ENCODE measurements at places on chromosomes 13 and 19.

- DNase-seq, result no peak
Measured at GRCh38 chr13:107348471-107348870, 780.5 kb upstream of the ARGLU1 start.

- DNase-seq, result no peak
Measured at GRCh38 chr13:94556621-94557020, 39.3 kb downstream of the TGDS start.

GRCh38 chr13:60331249-60332012, 65.6 kb upstream of the TDRD3 start:
- no peak for DNase-seq

GRCh38 chr19:5877427-5877826, 7.1 kb upstream of the FUT5 start:
- no peak for DNase-seq

DNA sequence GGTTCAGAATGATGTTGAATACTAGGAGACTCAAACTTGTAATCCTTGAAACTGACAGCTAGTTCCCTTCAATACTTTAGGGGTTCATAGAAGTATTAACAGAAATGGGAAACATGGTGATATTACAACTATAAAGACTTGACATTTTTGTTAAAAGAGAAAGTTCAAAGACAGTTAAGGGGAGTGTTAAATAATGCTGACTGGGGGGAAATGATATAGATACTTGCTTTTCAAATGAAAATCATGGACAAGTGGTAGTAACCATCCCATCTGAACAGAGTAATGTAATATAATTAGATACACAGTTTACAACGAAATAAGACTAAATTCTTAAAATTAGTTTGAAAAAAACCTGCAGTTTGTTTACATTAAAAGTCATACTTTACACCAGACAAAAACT, 6.6 kb upstream of the EEF1AKMT1 start:
- DNase-seq, result no peak

DNA sequence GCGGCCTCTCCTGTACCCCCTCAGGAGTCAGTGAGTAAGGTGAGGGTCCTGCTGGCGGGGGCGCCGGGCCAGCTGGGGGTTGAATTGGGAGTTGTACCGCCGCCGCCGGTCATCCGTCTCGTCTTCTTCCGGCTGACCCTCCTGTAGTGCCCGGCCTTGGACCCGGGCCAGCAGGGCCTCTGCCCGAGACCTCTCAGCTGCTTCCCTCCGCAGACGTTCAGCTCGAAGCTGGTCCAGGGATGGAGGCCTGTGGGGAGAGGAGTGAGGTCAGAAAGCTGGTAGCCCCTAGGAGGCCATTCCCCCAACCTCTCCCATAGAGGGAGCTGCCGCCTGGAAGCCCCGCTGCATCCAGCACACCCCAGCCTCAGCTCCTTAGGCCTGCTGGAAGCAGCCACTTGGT, 3.8 kb downstream of the LENG1 start:
- DNase-seq, result no peak

- DNase-seq, result no peak
Measured at GRCh38 chr13:21450936-21451335, 8.2 kb downstream of the ZDHHC20 start.

- no peak for DNase-seq
Measured at GRCh38 chr13:40145139-40145538, 489.7 kb downstream of the COG6 start.

GRCh38 chr19:5356428-5356827, 15.8 kb upstream of the PTPRS start:
- no peak for DNase-seq

DNA sequence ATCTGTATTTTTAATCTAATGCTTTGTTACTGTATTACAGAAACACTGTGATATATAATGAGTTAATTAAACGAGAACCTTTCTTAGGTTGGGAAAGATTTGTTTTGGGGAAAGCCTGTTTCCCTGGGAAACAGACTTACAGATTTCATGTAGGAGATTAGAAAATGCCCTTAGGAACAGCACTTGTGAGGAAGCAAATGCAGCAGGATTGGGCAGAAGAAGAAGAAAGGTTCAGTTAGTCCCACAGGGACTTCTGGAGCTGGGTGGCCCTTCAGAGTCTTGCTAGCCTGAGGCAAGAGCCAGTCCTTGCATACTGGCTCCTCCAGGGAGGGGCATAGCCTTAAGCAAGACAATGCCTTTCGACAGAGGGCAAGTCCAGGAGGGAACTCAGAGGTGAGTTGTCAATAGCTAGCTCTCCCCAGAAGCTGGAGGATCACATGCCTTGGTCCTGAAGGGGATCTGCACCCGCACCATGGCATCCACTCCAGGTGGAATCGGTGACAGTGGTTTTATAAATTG, 36.8 kb downstream of the N4BP2L1 start:
- DNase-seq, result no peak

DNA sequence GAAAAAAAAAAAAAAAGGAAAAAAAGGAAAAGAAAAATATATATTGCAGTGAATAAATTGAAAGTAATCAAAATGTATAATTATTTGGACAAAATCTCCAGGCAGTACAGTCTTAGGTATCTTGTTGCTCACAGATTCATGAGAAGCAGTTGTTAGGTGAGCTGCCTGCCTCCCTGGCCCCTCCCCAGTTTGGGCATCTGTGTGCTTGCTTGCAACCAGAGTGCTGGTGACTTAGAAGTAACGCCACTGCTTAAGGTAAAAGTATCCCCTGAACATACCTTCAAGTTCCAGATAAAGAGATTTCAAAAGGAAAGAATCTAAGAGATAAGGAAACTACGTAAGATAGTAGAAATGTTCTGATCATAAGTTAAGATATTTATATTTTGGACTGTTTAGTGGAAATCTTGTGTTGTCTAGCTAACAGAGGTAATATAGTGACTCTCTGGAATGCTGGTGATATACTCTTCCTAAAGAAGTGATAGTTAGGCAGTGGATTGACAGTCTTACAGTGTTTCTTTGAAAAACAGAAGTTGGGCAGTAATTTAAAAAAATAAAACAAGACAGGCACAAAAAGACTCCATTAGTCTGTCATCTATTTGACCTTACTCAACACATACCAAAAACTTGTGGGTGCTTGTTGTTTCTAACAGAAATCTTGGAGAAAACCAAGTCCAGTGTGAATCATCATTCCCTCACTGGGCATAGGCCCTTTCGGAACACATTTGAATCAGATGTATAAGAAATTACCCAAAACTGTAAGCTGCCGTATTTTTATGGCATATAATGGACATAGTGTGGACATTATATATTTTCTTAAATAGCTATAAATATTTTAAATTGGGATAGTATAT, 38.3 kb upstream of the KCTD4 start:
- no peak for DNase-seq

GRCh38 chr19:29467824-29468401, 57.9 kb upstream of the VSTM2B start:
- DNase-seq, result peak; percentile 4

DNA sequence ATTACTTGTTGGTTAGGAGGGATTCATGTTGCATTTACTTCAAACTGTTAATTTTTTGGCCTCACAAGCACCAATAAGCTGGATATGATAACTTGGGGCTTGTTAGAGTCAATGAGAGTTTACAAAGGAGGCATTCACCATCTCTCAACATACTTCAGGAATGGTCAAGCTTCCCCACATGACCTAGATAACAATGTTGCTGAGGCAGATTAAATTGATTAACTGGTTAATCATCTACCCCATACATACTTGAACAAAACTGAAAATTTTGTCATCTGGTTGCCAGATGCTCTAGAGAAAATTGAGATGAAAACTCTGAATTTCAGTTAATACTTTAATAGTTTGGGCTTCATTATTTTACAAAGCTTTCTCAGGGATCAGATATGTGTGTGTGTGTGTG, 43.0 kb upstream of the UBL3 start:
- DNase-seq, result no peak

DNA sequence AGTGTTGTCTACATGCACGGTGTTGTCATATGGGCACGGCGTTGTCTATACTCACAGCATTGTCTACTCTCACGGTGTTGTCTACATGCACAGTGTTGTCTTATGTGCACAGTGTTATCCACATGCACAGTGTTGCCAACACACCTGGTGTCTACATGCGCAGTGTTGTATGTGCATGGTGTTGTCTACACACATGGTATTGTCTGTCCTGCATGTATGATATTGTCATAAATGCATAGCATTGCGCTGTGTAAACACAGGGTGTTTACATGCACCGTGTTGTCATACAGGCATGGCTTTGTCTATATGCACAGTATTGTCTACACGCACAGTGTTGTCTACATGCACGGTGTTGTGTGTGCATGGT, 6.8 kb downstream of the ADPRHL1 start:
- DNase-seq, result no peak

DNA sequence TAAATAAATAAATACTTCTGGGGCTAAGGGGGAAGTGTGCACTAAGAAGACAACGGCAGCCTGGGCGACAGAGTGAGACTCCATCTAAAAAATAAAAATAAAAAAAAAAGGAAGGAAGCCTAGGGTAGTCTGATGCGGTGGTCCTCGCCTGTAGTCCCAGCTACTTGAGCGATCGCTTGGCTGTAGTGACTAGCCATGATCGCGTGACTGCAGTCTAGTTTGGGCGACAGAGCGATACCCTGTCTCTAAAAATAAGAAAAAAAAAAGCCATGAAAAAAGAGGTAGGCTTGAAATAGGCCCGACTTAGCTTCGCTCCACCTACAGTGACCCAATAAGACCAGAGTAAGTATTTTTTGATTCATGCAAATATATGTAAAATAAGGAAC, 661 bp upstream of the BABAM1 start:
- DNase-seq, result no peak

DNA sequence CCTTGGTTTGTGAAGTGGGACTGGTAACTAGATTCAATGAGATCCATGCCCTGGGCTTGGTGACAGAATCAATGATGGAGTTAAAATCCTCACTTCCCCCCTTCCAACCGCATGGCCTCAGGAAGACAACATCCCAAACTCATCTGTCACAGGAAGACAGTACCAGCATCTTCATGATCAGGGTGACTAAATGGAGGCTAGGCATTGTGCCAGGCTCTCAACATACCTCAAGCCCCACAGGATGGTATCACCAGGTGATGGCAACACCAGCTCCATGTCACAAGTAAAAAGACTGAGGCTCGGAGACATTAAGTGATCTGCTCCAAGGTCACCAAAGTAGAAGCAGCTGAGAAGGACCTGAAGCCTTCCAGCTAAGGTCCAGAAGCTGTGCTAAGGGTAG, 14.2 kb downstream of the MED26 start:
- DNase-seq, result no peak

GRCh38 chr19:18589380-18590272, 1.0 kb downstream of the REX1BD start:
- DNase-seq, result peak; percentile 66

GRCh38 chr13:78393286-78394142, 209.8 kb downstream of the POU4F1 start:
- DNase-seq, result no peak

DNA sequence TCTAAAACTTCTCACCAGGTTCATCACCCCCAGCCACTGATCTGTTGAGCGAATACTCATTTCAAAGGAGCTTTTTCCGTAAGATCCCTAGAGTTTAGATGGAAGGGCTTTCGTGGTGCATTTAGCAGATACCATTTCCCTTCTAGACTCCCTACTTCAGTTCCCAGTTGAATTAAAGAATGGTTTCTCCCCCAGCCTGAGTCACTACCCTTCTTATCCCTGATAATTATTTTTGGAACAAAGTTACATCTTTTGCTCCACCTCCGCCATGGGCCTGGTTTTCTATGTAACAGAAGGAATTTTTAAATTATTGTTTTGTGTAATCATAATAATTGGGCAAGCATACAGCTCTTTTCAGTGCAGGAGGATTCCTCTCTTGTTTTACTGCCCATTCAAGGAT, 22.0 kb downstream of the USPL1 start:
- no peak for DNase-seq

DNA sequence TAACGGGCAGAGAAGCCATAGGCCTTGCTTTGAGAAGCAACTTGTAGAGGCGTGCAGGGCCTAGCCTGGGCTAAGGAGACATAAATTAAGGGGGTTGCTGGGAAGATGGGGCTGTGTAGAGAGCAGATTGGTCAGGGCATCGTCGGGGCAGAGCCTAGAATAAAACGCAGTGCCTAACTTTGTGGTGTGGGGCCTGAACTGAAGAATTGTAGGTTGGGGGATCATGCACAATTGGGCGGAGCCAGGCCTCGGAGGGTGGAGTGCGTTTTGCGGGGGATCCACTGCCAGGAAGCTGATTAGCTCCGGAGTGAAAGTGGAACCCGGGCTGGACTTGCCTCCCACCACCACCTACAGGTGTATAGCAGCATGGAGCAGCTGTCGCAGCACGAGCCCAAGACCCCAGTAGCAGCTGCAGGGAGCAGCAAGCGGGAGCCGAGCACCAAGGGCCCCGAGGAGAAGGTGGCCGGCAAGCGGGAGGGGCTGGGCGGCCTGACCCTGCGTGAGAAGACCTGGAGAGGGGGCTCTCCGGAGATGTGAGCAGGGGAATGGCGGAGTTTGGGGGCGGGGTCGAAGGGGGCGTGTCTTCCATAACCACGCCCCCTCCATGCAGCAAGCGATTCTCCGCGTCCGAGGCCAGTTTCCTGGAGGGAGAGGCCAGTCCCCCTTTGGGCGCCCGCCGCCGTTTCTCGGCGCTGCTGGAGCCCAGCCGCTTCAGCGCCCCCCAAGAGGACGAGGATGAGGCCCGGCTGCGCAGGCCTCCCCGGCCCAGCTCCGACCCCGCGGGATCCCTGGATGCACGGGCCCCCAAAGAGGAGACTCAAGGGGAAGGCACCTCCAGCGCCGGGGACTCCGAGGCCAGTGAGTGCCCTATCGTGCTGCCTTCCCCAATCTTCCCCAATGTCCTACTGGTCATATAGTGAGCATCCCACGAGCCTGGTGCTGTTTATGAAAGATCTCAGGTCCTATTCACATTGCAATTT, 13.8 kb downstream of the DNASE2 start:
- DNase-seq, result peak; percentile 37

DNA sequence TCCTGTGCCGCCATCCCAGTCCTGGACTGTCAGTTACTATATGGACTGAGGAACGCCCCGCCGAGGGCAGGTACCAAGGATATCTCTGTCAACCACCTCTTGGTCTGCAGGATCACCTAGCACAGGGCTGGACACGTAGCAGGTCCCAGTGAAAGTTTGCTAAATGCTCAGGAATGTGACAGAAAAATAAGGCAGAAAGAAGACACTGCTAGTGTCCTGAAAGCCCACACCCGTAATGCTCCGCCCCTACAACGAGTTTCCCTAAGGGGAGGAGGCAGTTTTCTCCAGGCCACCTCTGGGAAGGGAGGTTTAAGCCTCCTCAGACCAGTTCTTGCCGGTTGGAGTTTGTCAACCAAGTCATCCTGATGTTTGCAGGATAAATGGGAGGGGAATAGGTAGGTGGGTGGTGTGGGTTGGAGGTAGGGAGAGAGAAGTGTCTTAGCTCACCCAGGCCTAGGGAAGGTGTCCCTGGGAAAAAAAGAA, 1.7 kb upstream of the SERTAD3 start:
- no peak for DNase-seq

- DNase-seq, result no peak
Measured at GRCh38 chr19:54256250-54257115, 590 bp downstream of the LILRB5 start.

DNA sequence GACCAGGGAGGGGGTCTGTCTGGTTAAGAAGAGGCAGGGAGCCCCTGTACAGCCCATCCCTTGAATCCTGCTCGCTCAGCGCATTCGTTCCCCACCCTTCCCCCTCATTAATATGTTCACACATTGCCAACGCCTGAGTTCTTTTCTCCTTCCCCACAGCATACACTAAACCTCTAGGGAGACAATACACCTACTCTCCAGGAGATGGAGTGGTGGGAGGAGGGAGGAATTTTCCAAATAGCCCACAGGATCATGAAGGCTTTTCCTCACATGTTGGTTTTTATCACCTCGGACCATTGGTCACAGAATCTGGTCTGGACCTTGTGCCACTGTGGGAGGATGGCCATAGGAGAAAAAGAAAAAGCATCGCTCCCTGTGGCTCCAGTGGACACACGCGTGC, 294.9 kb downstream of the SHISA2 start:
- no peak for DNase-seq
